ENCODE measurements at places on chromosomes 12 and 14. TPM values are rescaled to one million over a fixed set of nuclear protein-coding genes. Genes with fewer than 3 reads are reported as not detected.

Gene GOLGA3
- total RNA-seq = 62.2 TPM

Gene IFNG-AS1
- total RNA-seq = not detected

Gene STYX
- 10.1 TPM for total RNA-seq

Gene PSMD9
- total RNA-seq = 38.6 TPM

Gene TMEM233
- total RNA-seq = not detected

Gene RPGRIP1
- total RNA-seq = 0.35 TPM
